Naive thymus-derived CD8-positive, alpha-beta T cell (primary cell): ENCODE measurements at places on chromosomes 2 and 18.

DNA sequence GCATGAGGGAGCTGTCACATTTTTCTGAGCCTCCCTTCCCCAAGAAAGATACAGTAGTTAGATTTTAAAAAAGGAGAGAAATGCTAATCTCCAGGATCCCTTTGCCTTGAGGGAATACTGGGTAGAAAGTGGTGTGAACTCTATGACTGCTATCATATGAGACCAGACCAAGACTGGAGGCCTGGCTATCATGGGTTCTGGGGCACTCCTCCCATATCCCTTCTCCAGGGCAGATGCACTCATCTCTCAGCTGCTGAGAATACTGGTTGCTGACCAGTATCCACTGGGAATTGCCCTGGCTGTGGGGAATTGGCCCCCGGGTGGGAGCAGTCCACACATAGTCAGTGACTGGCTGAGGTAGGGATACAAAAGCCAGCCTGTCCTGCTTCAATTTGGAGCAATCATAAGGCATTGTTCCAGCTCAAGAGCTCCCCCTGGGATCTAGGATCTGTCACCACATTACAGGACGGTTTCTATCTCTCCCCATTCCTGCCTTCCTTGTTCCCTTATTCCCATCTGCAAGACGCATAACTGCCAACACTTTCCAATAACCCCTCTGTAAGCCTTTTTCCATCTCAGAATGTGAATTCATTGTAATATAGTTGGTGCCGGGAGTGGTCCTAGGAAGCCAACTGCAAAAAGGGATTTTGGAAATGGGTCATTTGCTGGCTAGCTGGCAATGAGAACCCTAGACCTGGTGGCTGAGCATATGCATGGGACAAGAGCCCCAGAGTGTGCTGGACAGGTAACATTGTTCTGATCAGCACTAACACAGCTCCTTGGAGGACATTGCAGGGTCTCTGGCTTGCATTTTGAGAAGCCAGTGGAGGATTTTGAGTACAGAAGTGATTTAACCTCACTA, 35.4 kb upstream of the REEP1 start:
- no peak for DNase-seq

DNA sequence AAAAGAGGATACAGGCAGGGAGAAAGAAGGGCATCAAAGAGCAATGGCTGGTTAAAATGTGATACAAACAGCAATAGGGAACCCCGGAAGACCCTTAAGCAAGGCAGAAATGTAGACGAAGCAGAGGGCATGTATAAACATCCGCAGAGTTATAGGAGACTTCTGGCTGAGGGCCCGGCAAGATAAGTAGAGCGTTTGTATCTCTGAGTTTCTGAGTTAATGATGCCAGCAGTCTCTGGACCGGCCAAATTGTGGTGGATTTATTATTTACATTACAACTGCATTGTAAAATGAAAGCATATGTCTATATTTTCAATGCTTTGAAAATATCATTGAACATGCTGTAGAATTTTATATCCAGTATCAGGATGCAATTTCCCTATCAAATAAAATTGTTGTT, 148.0 kb upstream of the KCTD1 start:
- DNase-seq: no peak

DNA sequence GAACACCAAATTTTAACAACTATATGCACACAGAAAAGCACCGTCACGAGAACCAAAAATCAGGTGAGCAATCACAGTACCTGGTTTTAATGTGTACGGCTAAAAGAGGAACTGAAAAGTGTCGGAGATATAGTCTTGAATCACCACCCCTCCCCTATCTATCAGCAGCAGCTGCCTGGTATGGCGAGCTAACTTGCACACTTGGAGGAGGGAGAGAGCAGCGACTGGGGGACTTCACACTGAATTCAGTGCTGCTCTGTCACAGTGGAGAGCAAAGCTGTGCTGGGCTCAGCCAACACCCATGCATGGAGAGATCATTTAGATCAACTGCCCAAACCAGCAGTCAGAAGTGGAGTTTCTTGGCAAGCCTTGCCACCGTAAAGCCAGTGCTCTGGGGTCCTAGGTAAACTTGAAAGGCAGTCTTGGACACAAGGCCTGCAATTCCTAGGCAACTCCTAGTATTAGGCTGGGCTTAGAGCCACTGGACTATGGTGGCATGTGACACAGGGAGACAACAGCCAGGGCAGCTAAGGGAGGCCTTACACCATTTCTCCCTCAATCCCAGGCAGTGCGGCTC, 89.2 kb upstream of the CD226 start:
- DNase-seq: no peak

- DNase-seq: no peak
Observed at GRCh38 chr18:54558609-54559585, 32.1 kb upstream of the DYNAP start.

GRCh38 chr2:240594511-240595380, 8.2 kb downstream of the CAPN10 start:
- DNase-seq: no peak

DNA sequence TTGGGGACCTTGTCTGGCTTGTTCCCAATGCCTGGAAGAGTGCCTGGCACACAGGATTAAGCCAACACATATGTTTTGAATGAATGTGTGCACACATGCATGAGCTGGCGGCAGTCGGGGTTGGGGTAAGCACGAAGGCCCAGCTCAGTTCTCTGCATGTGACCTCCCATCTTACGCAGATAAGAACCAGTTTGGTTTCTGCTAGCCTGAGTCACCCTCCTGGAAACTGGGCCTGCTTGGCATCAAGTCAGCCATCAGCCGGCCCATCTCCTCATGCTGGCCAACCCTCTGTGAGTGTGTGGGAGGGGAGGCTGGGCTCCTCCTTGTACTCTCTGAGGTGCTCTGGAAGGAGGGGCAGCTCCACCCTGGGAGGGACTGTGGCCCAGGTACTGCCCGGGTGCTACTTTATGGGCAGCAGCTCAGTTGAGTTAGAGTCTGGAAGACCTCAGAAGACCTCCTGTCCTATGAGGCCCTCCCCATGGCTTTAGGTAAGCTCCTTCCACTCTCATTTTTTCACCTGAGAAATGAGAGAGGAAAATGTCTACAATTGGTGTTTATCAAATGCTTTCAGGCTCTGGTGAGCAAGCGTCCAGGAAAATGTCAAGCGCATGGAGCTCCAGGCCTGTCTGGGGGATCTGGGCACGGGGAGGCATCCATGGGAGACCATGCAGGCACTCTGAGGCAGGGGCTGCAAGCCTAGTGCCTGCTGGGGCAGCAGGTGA, 9.7 kb upstream of the IL1RN start:
- DNase-seq: no peak

- no peak for DNase-seq
Observed at GRCh38 chr18:21074336-21075323, 37.0 kb downstream of the ROCK1 start.

DNA sequence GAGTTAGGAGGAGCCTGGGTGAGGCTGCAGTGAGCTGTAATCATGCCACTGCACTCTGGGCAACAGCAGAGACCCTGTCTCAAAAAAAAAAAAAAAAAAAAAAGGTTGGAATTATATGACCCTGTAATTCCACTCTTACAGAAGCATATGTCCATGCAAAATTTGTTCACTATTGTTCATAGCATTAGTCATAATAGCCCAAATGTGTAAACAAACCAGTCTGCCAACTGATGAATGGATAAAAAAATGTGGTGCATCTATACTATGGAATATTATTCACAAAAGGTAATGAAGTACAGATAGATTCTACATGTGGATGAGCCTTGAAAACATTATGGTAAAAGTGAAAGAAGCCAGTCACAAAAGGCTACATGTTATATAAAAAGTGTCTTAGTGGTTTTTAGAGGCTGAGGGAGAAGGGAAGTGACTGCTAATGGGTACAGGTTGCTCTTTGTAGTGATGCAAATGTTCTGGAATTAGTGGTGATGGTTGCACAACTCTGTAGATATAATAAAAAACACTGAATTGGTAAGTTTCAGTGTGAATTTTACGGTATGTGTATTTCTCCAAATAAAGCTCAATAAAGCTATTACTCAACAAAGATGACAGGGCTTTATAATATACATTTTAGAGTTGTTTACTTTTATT, 9.4 kb downstream of the COA5 start:
- no peak for DNase-seq

DNA sequence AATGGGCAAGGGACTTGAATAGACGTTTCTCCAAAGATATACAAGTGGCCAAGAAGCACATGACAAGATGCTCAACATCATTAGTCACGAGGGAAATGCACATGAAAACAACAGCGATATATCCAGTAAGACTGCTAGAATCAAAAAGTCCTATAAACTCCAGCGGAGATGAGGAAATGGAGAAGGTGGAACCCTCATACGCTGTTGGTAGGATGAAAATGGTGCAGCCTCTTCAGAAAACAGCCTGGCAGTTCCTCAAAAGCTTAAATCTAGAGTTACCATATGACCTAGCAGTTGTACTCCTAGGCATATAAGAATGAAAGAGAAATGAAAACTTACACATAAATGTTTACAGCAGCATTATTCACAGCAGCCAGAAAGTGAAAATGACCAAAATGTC, 48.1 kb downstream of the HPCAL1 start:
- DNase-seq: no peak

- no peak for DNase-seq
Observed at GRCh38 chr2:25301453-25302352, 40.0 kb downstream of the DNMT3A start.

DNA sequence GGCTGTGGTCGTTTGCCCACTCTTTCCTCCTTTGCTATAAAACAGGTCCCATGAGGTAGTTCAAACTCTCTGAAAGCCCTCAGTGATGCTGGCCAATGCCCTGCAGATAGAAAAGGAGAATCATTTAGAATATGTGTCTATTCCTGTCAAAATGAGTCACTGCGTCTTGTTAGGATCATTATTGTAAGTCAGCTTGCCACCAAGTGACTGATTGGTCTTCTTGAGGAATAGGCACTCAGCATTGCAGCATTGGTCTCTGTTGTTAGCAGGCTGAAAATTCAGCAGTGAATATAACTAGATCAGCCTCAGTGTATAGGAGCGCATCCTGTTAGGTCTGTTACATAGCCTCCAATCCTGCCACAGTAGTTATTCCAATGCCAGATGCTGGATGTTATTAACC, 28.9 kb downstream of the PRKRA start:
- no peak for DNase-seq

GRCh38 chr2:63058144-63058920, 7.7 kb downstream of the OTX1 start:
- no peak for DNase-seq

- no peak for DNase-seq
Observed at GRCh38 chr2:154489266-154489858, 209.1 kb upstream of the KCNJ3 start.

DNA sequence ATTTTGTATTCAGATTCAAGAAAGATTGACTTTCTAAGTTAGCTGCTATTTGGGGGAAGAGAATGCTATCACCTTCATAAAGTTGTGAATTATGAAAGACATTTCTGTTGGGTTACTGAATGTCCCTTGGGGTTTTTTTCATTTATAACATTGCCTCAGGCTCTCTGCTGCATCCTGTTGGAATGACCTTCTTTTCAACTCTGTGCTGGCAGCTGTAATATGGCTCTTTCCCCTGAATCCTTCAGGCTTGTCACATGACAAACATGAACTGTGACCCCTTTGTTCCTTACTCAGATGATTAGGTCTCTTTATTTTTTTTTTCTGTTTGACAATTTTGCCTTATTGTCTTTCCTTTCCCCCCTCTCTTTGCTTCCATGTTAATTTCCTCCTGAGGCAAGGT, 159.8 kb downstream of the TAF4B start:
- DNase-seq: no peak

GRCh38 chr2:96530144-96530430, 6.5 kb upstream of the ARID5A start:
- no peak for DNase-seq

- no peak for DNase-seq
Observed at GRCh38 chr2:143231254-143231645, 102.0 kb downstream of the ARHGAP15 start.

DNA sequence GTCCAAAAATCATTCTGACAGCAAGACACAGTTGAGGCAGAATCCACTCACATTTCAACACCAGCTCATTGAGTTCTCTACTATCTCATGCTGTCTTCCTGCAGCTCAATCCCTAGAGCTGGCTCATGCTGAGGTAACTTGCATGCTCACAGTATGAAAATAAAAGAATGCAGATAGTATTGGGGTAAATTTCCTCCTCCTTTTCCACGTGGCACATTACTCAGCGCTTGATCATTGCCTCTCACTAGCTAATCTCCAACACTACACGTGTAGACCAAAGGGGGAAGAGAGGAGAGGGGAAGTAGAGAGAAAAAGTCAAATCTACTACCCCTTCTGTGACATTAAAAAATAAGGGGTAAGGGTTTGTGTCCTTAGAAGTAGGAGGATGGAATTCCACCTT, 300.6 kb downstream of the AFF3 start:
- no peak for DNase-seq

GRCh38 chr18:79720359-79720733, 40.7 kb downstream of the CTDP1 start:
- DNase-seq: no peak

DNA sequence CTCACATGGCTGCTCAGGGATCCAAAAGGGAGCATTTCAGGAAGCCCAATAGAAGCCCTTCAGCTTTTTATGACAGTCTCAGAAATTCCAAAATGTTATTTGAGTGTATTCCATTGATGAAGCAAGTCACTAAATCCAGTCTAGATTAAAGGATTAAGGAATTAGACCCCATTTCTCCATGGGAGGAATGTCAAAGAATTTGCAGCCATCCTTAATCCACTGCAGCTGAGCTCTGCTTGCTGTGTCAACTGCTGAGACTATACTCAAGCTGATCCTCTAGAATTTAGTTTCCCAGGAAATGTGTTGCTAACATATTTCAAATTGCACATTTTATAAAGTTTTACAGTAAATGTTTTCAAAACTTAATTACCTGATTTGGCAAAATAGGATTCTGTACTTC, 28.4 kb upstream of the C2orf69 start:
- no peak for DNase-seq

- DNase-seq: no peak
Observed at GRCh38 chr2:37230581-37230980, 815 bp downstream of the CEBPZ start.

DNA sequence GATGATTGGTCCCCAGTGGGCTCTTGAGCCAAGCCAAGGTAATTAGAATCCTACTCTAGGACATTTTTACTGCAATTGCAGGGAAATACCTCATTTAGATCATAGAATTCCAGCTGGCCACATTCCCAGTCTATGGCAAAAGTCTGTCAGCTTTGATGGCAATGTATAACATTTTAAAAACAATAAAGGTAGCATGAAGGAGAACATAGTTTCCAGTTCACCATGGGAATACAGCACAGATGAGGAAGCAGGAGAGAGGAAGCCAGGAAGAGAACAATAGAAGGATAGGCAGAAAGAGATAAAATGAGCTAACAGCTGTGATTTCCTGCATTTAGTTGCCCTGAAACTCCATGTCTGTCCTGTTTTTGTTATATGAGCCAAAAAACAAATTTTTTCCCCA, 897.3 kb upstream of the DDX18 start:
- no peak for DNase-seq

- DNase-seq: no peak
Observed at GRCh38 chr2:176443946-176444345, 174.7 kb downstream of the MTX2 start.

DNA sequence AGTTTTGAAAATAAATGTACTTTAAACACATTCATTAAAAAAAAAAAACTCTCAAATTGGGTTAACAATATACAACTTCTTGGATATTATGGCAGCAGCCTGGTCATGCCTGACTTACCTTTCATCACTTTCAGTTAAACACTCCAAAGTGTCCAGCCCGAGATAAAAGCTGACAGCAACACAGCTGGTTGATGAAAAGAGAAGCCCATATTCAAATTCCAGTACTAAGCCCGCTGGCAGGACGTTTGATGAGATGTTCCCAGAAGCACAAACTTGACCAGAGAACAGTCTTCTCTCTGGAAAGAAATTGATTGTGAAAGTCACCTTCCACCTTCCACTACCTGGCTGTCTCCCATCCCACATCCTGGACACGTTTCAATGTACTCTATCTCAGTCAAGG, 586.3 kb downstream of the TDRD15 start:
- DNase-seq: no peak

GRCh38 chr2:151157000-151157735, 104.5 kb downstream of the RBM43 start:
- no peak for DNase-seq
